ENCODE measurements at places on chromosomes 2 and 18.

GRCh38 chr18:26697186-26697884, 149.0 kb upstream of the KCTD1 start:
- DNase-seq = no peak

- DNase-seq = no peak
These were observed 72.4 kb downstream of the PXDN start for GRCh38 chr2:1671916-1672315.

DNA sequence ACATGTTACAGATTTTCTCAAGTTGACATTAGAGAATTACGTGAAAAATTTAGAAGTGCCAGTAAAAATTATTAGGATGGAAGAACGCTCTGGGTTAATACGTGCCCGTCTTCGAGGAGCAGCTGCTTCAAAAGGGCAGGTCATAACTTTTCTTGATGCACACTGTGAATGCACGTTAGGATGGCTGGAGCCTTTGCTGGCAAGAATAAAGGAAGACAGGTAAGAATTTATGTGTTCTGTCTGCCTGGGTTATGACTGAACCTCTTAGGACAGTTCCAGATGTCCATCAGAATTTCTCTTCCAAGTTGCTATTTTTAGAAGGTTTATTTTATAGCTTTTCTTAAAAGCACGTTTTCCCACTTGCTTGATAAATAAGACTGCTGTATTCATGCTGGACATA, 371.0 kb downstream of the GALNT13 start:
- DNase-seq = no peak

GRCh38 chr2:121634354-121635307, 14.6 kb downstream of the CLASP1 start:
- DNase-seq = no peak

- DNase-seq = no peak
These were observed 123.2 kb downstream of the CAPN13 start for GRCh38 chr2:30684026-30684425.

DNA sequence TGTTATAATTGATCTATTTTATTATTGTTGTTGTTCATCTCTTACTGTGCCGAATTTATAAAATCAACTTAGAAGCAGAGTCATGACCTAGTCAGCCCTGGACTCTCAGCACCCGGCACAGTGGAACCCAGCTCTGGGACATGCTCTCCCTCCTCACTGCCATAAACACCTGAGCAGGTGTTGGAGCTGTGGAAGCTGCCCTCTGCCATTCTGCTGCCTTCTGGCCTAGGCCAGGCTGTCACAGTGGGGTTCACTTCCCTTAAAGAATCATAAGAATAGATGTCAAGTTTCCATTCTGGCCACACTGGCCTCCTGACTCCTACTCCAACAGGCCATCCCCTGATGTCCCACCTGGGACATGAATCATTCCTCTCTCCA, 192.2 kb downstream of the ZFP36L2 start:
- no peak for DNase-seq

- peak; percentile 13 for DNase-seq
These were observed 95.9 kb downstream of the LPIN1 start for GRCh38 chr2:11842336-11842735.

- DNase-seq = no peak
These were observed 25.5 kb upstream of the GNAL start for GRCh38 chr18:11663439-11664029.

DNA sequence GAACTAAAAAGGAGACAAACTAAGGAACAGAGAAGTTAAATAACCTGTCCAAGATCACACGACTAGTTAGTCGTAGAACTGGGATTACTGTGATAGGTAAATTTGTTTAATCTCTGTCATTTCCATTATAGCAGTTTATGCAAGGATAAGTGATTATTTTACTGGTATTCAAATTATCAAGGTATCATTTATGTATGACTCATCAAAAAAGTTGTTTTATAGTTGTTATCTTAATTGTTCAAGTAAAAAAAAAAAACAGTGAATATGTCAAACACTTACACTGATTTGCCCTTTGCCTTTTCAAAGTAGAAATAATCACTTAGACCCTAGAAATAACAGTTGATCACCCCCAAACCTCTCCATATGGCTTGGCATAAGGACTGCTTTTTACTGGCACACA, 173.6 kb downstream of the RIT2 start:
- no peak for DNase-seq

DNA sequence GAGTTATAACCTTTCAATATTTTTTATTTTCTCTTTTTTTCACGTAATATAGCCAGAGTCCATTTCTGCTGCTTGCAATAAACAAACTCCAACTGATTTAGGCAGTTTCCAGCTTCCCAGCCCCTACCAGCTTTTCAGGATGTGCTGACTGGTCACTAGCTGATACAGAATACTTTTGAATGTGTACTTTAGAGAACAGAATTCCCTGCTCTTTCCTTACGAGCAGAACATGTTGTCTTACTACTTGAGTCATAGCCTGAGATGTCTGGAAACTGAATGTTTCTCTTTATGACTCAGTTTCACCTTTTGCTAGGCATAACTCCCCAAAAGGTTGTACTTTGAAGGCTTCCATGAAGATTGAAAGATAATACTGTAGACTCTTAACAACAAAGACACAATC, 44.5 kb upstream of the KCNE4 start:
- no peak for DNase-seq

GRCh38 chr2:181318504-181319280, 138.5 kb upstream of the ITGA4 start:
- no peak for DNase-seq

GRCh38 chr2:16161768-16162490, 221.6 kb downstream of the MYCN start:
- no peak for DNase-seq

- no peak for DNase-seq
These were observed 858 bp downstream of the TPO start for GRCh38 chr2:1414121-1414520.

- DNase-seq = no peak
These were observed 124.5 kb downstream of the MIB1 start for GRCh38 chr18:21865043-21865442.

GRCh38 chr2:135948141-135948540, 37.3 kb downstream of the DARS1 start:
- no peak for DNase-seq

DNA sequence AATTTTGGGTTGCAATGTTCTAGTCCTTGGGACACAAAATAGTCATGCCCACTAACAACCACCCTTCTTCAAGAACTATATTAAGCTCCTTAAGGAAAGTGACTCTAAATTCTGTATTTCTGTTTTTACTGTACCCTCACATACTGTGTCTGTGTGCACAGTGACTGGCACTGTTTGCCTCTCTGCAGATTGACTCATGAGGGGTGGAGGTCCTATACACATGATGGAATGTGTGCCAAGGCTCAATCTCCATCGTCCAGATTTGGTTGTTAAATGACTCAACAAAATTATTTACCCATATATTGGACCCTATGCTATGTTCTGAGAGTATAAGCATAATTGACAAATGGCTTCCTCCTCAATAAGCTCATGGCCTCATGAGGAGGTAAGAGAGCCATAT, 126.6 kb upstream of the CWC22 start:
- DNase-seq = no peak

DNA sequence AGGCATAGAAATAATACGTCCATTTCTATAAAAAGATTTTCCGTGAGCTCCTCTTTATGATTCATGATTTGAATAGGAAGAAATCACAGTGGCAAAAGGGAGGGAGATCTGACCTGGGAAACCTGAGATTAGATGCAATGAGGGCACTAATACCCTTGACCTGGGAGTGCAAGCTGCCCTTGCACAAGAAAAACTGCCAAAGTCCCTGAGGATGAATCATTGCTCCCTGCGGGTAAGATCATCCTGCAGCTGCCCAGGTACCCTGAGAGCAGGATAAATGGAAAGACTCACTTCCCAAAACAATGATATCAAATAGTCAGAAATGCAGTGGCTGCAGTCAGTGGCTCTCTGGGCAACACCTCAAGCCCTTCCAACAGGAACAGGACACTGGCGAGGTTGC, 11.6 kb downstream of the FHL2 start:
- DNase-seq = no peak

- no peak for DNase-seq
These were observed 303.7 kb upstream of the EPAS1 start for GRCh38 chr2:45993476-45993991.

DNA sequence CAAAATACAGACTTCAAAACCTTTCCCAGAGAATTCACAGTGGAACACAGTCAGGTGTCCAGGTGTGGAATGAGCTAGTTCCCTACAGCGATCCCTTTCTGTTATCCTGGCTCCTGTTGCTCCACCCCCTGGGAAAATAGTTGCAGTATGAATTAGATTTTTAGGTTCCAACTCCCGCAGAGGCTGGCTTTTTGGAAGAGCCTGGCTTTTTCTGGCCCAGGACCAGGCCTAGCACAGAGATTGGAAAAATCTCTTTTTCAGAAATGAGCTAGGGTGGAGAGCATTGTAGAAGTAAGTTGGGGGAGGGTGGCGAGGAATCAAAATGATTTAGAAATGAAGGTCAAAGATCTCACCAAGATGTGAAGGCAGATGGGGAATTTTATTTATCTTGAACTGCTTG, 27.1 kb downstream of the COL5A2 start:
- no peak for DNase-seq

GRCh38 chr18:12574494-12575185, 83.3 kb downstream of the SPIRE1 start:
- DNase-seq = no peak

GRCh38 chr2:85237849-85238565, 89.8 kb downstream of the TGOLN2 start:
- no peak for DNase-seq

DNA sequence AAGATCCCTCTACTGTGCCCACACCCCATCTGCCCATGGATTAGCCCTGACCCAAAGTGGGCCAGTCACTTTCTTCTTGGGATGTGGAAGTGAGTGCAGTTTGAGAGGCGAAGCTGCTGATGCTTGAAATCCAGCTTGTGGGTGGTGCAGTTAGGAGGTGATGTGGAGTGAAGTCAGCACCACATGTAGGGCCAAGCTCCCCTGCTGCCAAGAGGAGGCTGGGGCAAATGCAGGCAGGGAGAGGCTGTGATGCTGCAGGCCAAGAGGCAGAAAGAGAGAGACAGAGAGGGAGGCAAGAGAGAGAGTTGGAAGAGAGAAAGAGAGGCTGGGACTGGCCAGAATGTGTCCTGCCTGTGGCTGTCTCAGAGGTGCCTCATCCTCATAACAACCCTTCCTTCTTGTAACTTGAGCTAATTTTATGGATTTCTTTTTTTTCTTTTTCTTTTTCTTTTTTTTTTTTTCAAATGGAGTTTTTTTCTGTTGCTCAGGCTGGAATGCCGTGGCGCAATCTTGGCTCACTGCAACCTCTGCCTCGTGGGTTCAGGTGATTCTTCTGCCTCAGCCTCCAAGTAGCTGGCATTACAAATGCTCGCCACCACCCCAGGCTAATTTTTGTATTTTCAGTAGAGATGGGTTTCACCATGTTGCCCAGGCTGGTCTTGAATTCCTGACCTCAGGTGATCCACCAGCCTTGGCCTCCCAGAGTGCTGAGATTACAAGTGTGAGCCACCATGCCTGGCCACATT, 35.3 kb upstream of the CAB39 start:
- no peak for DNase-seq

- no peak for DNase-seq
These were observed 14.5 kb downstream of the SH3RF3 start for GRCh38 chr2:109143214-109144187.

DNA sequence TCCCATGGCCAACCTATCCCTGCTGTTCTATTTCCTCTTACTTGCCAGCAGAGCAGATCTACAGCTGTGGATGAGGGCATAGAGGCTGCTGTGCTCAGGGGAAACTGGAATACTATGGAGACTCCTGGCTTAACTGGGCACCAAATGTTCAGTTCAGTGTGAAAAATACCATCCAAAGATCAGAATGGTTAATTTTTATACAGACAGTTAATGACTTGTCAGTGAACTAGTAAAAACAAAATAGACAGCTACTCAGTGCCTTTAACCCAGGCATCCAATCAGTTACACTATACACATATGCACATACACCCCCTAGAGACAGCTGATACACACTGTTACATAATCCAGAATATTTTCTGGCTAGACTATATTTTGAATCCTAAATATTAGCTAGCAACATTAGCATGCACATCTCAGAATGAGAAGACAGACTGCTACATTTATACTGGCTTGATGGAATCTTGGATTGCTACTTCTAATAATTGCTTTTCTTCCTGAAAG, 59.1 kb upstream of the WIPF1 start:
- no peak for DNase-seq

DNA sequence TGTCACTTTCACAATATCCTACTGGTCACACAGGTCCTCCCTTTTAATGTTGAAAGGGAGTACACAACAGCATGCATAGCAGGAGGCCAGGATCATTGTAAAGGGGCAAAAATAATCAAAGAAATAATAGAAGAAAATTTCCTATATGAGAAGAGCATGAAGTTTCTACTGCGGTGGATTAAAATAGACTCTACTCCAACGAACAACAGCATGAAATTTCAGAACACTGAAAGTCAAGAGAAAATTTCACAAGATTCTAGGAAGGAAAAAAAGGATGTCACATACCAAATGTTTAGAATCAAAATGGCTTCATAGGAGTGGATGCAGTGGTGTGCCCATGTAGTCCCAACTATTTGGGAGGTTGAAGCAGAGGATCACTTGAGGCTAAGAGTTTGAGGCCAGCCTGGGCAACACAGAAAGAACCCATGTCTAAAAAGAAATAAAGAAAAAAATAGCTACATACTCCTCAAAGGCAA, 72.0 kb upstream of the EPAS1 start:
- no peak for DNase-seq

DNA sequence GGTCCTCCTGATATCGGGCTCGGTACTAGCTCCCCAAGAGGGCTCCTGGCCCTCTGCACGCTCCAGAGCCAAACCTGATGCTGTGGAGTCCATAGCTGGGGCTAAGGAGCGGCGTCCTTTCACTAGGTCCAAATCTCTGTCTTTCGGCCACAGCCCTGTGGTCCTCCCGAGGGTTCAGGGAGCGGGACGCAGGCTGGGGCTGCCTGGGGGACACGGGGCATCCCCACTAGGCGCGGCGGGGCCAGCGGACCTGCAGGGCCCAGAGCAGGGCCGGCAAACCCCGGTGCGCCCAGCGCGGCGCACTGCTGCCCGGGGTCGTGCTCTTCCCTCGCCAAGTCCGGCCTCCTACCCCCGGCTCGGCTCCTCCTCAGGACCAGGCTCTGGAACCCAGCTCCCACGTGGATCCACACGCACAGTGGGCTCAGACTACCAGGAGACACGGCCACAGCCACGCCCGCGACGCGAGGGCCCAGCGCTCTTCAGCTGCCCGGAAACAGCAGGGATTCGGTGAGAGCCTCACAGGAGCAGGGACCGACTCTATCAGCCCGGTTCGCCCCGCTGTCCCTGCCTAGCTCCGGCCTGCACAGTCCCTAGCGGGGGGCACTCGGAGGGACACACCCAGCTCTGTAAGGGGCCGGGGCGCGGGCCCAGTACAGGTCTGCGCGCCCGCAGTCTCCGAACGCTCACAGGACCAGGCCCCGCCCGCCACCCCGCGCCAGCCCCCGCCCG, 593 bp downstream of the ZNF514 start:
- DNase-seq = peak; percentile 24

DNA sequence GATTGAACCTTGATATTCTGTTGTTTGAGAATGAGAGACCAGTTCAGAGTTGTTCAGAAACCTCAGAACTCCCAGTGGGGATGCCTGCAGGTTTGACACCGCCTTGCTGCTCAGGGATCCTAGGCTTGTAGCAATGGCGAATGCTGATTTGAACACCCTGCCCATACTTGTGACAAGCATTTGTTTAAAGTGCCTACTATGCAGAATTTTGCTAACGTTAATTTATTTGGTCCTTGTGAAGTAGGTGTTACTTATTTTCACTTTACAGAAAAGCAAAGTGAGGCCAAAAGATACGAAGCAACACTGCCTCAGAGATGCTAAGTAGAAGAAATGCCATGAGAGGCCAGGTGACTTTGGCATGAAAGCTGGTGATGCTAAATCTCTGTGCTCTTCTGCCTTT, 32.3 kb downstream of the STON1 start:
- no peak for DNase-seq
